ENCODE measurements at places on chromosomes 3 and 15.

DNA sequence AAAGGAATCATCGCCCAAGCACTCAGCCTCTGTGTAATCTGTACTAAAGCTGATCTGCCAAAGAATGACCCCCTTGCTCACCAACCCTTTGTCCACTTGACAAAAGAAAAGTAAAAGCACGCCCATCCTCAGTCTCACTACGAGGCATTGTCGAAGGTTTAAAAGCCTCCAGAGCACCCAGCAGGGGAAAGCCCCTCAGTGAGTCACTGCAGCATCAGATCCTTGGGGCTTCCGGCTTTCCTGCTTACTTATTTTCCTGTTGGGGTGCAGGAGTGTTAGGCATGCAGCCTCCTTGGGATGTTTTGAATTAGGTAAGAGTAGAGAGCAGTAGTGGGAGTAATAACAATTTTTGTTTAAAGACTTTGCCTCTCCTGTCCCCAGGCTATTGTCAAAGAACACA lies 216.1 kb downstream of the MTHFS start:
- no peak for DNase-seq

GRCh38 chr3:64254443-64254842 lies 29.2 kb upstream of the PRICKLE2 start:
- DNase-seq = no peak

- DNase-seq = no peak
These were observed 83.9 kb downstream of the ANXA2 start for GRCh38 chr15:60313906-60314305.

- no peak for DNase-seq
These were observed 54.1 kb upstream of the TFRC start for GRCh38 chr3:196135693-196136639.

GRCh38 chr3:52856666-52857065 lies 21.8 kb upstream of the MUSTN1 start:
- DNase-seq = no peak

DNA sequence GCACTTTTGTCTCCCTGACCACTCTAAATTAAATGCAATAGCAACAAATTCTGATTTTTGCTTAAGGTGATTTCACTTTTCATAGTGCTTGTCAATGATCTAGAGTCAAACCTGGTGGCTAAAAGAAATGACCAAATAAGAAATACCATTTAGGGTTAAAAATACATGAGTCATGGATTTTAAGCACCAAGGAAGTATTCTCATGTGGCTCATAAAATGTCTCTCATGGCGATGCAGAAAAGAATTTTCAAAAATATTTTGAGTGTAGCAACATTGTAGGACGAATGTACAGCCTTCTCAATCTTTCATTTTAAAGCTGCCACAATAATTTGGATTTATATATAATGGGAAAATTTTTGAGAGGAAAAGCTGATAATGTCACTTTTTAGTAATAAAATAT lies 193.6 kb downstream of the EPHA3 start:
- no peak for DNase-seq

GRCh38 chr3:17747890-17748247 lies 5.4 kb upstream of the TBC1D5 start:
- no peak for DNase-seq

GRCh38 chr3:73144276-73144675 lies 82.8 kb downstream of the EBLN2 start:
- DNase-seq = no peak

DNA sequence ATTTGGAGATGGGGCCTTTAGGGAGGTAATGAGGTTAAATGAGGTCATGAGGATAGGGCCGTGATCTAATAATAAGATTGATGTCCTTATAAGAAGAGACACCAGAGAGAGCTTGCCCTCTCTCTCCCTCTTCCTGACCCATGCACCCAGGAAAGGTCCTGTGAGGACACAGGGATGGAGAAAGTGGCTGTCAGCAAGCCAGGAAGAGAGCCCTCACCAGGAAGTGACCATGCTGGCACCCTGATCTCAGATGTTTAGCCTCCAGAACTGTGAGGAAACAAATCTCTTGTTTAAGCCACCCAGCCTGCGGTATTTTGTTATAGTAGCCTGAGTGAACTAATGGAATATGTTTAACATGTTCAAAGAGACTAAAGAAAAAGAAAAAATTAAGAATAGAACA lies 15.3 kb upstream of the GNB5 start:
- DNase-seq = no peak

- DNase-seq = no peak
These were observed 353.0 kb upstream of the RORA start for GRCh38 chr15:61582092-61582491.

DNA sequence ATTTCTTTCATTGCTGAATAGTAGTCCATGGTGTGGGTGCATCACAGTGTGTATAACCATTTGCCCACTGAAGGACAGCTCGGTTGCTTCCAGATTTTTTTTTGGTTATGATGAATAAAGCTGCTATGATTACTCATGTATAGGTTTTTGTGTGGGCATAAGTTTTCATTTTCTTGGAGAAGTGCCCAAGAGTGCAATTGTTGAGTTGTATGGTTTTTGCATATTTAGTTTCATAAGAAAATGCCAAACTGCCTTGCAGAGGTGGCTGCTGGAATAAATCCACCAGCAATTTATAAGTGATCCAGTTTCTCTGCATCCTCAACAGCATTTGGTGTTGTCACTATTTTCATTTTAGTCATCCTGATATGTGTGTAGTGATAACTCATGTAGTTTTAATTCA lies 8.4 kb upstream of the SPESP1 start:
- DNase-seq = no peak

DNA sequence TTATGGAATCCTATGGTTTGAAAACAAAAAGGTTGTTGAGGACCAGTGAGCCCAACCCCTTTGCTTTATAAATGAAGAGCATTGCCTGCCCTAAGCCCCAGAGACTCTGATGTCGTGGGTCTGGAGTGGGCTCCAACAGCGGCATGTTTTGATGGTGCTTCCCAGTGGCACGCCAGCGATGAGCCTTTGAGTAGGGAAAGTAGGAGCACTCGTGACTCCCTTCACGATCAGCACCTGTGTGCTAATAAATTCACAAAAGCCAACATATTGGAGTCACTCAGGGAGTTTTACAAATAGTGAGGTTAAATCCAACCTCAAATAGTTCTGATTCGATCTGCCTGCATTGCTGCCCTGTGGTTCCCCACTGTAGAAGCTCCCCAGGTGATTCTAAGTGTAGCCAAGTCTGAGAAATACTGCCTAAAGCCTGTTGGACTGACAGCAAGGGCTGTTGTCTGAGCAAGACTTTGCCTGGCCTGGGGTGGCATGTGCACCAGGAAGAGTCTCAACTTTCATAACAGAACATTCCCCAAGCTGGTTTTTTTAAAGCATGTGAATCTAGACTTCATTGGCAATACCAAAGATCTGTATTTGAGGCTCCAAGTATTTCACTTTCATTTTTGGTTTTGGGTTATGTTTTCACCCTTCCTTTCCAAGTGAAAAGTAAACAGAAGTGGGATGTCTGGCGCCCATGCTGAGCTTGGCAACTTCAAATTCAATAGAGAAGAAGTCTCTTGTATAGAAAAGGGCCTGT lies 9.9 kb downstream of the CCR5 start:
- DNase-seq = no peak

DNA sequence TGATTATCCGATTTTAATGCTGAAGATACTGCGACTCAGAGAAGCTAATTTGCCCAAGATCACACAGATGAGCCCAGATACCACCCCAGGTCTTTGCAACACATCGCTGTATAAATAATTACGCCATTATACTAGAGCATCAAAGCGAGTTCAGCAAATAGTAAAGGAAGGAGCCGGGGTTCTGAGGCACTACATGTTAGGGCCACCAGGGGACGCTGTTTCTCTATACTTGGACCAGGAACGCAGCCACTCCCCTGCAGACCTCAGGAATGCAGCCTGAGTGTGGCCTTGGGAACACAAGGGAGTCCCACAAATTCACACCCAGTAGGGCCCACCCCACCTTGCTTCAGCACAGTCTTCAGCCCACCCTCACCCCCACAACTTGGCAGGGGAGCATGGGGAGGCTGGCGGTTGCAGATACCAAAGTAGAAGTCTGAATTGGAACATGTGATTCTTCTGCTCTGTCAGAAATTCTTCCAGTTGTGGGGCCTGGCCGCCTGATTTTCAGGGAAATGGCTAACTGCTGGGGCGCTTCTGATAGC lies 57.8 kb upstream of the RYK start:
- DNase-seq = peak; percentile 62

DNA sequence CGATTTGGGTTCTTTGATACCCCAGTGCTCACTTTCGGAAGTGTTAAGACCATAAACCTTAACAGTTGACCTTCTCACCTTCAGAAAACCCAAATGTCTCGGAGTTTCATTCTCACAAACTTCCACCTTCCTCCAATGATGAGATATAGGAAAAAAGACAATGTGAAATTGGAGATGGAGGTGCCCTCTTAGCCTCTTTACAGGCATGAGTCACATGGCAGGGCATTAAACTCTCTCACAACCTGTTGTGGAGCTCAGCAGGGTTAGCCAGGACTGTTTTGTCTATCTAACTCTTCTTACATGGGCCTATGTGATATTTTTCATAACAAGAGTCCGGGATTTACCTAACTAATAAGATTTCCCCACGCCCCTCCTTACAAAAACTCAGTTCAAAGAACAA lies 10.7 kb downstream of the AGTR1 start:
- DNase-seq = no peak

- DNase-seq = no peak
These were observed 571.8 kb downstream of the ZPLD1 start for GRCh38 chr3:103006526-103007183.

- no peak for DNase-seq
These were observed 894 bp upstream of the TM4SF4 start for GRCh38 chr3:149473357-149474249.

GRCh38 chr3:158101335-158102241 lies 4.6 kb downstream of the SHOX2 start:
- DNase-seq = no peak

DNA sequence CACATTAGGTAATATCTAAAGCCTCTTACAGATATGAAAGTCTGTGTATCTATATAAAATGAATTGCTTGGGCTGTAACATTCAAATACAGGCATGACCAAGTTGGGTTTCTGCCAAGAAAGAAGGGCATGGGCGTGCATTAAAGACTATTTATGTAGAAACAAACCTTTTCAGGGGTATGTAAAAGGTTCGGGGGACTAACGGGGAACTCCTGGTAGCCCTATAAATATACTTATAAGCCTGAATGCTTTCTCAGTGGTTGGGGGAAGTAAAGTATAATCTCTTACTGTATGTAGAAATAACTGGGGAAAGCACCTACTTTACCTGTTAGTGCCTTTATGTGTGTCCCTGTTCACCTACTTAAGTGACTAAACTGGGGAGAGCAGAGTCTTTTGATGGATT lies 154.5 kb upstream of the TBL1XR1 start:
- no peak for DNase-seq

- DNase-seq = no peak
These were observed 879.3 kb downstream of the ROBO2 start for GRCh38 chr3:77919244-77919643.

DNA sequence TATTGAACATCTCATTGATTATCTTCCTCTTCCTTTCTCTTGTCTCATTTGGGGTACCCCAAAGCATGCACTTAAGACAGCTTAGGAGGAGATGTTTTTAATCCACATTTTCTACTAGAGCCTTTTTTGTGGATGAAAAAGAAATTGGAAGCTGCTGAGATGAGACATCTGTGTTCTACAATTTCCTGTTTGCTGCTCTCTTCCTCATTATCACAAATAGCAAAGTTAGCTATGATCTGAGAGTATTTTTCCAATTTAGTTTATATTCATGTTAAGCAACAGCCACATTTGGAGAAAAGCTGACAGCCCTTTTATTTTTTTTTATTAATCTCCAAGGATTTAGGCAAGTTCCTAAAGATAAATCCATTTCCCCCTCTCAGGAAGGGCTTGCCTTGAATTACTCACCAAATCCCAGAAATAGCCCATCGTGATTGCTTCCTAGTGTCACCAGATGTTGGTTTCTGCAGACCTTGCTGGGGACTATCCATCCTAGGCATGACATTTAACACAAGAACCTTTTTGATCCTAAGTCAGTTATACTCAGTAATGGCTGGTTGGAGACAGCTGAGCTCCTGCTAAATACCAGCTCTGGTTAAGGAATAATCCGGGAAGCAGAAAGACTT lies 70.8 kb upstream of the FILIP1L start:
- DNase-seq = no peak

GRCh38 chr3:180390313-180390712 lies 211.7 kb upstream of the TTC14 start:
- DNase-seq = no peak

GRCh38 chr15:60591496-60592370 lies 112.8 kb upstream of the ICE2 start:
- no peak for DNase-seq

DNA sequence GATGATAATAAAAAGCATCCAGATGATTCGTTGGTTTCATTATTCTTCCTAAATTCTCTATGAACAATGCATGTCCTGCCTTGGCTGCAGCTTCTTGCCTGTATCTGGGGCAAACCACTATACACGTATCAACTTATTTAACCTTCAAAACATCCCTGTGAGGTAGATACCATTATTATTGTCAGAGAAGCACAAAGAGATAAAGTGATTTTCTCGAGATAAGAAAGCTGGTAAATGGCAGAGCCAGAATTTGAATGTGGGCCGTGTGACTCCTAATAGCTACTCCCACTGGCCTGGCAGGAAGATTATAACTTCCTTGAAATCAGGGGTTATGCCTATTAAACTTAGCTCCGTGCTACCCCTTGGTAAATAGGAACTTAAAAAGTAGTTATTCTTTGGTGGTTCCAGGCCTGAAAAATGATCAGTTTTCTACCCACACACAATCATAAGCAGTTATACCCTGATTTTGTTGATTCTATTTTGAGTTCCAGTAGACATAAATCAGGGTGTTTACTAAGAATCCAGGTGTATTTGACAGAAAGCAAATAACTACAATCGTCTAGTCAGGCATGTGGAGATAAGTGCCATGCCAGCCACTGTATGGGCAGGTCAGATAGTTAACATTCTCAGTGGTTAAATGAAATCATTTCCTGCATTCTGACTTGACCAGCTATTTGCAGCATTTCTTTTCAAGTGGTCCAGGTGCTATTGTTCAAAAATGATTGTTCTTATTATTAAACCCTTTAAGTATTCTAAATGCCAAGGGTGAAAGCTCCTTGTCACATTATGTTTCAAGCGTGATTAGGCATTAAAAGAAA lies 99.2 kb upstream of the LRRN1 start:
- no peak for DNase-seq

DNA sequence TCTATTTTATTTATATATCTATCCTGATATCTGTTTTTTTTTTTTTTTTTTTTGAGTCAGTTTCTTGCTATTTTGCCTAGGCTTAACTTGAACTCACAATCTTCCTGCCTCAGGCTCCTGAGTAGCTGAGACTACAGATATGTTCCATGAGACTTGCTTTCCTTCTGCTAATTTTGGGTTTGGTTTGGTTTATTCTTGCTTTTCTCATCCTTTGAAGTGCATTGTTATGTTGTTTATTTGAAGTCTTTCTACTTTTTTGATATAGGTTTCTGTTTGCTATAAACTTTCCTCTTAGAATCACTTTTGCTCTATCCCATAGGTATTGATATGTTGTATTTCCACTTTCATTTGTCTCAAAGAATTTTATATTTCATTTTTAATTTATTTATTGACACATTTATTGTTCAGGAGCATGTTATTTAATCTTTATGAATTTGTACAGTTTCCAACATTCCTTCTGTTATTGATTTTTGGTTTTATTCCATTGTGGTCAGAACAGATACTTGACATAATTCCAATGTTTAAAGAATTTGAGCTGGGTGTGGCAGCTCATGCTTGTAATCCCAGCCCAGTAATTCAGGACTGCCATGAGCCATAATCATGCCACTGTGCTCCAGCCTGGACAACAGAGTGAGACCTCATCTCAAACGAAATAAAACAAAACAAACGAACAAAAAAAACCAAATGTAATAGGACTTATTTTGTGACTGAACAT lies 62.3 kb upstream of the PLSCR4 start:
- no peak for DNase-seq

Data from Jurkat, Clone E6-1 (cell line).